CD4-positive, alpha-beta T cell treated with Interleukin-17A for 4 hours (primary cell): ENCODE measurements at places on chromosomes 1 and 21.

DNA sequence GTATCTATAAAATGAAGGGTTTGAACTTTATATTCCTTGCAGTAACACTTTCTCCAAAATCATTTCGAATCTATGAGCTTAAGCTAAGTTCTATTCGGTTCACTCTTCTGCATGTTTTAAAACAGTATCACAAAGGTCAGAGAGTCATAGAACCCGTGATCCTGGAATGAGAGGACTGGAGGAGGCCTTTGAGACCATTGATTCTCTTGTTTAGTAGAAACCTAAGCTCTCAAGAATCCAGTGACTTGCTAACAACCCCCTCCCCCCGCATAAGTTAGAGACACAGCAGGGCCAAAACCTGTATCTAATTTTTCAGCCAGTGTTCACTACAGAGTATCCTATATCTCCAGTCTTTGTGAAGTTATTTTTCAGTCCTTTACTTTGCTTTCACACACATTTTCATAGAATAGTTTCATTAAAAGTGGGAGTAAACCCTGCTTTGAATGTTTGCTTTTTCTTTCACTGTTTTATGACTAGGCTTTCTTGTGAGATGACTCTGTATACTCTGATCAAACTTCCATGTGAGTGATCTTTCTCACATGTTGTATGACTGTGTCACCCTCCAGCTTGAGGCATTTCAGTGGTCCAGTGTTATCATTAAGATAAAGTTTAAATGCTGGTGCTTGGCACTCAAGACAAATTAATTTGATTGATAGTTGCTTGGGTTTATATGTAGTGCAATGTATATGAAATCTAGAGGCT lies 275.4 kb upstream of the SGIP1 start:
- no peak for DNase-seq

- DNase-seq = no peak
These were observed 16.0 kb downstream of the ANGPTL3 start for GRCh38 chr1:62613325-62613727.

GRCh38 chr1:27885114-27885528 lies 12.8 kb downstream of the THEMIS2 start:
- no peak for DNase-seq

- DNase-seq = no peak
These were observed 2.0 kb downstream of the CAPN9 start for GRCh38 chr1:230749150-230749549.

DNA sequence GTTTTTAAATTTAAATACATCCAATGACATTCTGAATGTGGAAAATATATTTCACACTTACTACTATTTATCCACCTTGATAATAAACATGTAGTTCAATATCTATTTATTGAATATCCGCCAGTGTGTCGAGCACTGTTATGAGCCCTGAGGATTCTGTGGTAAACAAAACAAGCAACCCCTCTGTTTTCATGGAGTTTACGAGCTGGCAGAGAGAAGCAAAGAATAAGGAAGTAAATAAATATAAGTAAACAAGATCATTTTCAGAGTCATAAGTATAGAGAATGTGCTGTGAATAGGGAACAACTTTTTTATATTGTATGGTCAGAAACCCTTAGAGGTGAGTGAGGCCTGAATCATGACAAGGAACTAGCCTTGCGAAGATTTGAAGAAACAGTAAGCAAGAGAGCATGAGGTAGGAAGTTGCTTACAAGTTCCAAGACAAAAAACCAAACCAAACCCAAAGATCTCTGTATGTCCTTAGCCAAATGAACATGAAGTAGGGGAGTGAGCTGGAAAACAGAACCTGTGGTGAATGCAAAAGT lies 6.4 kb upstream of the SERBP1 start:
- no peak for DNase-seq

GRCh38 chr1:223326776-223327175 lies 37.2 kb downstream of the SUSD4 start:
- no peak for DNase-seq

DNA sequence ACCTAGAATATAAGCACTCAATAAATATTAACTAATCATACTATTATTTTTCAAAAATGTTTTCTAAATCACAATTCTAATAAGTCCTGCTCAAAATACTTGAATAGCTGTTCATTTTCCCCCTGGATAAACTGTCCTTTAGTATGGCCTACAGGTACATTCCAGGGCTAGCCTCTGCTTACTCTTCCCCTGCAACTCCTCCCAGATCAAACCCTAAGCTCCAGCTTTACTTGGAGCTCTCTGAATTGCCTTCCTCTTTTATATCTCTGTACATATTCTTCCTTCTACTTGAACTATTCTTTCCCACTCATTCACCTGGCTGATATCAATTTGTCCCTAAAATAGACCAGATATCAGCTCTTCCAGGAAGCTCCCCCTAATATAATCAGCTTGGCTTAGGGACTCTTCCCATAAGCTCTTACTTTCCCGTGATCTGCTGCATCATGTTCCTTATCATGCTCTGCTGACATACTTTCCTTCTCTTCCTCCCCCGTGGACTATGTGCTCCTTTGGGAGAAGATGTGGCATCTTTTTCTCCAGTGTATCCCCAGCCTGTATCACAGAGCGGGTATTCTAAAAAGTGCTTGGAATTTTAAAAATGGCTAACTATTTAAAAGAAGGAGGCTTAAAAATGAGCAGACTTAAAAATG lies 43.1 kb upstream of the PIGC start:
- no peak for DNase-seq

DNA sequence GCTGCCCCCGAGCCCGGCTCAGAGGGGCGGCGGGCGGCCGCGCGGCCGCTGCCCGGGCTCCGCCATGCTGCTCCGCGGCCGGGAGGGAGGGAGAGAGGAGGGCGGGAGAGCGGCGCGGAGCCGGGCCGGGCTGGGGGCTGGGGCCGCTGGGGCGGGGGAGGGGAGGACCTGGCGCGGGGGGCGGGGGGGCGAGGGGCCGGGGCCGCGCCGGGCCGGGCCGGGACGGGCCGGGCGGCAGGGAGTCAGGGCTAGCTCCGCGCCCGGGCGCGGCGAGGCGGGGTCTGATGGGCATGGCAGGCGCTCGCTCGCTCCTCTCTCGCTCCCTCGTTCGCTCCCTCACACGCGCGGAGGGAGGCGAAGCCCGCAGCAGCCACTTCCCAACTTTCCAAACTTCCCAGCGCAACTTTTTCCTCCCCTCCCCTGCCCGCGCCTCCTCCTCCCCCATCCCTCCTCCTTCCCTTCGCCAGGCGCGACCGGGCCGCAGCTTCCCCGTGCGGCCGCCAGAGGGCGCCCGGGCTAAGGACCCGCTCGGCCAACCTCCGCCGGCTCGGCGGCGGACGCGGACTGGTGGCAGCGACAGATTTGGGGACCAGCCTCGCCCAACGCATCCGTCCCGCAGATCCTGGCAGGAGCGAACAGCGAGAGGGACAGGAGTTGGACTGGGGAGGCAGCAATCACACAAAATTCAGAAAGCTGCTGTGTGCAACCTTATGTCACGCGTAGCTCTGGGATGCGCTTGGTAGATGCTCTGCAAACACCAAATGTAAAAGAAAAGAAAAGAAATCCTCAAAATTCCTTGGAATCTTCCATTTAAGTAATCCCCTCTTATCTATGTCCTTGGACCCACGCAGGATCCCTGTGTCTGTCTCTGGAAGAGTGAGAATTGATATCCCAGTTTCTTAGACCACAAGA lies at the start of gene TRABD2B:
Gene TRABD2B (minus strand): TSS at position 97 of the 912 bp plus-strand sequence.
- DNase-seq = peak; percentile 67

GRCh38 chr1:237239248-237239647 lies 197.3 kb downstream of the RYR2 start:
- no peak for DNase-seq

GRCh38 chr1:90149101-90149500 lies 154.2 kb downstream of the ZNF326 start:
- no peak for DNase-seq

GRCh38 chr1:171506525-171507304 lies 21.4 kb downstream of the PRRC2C start:
- no peak for DNase-seq

DNA sequence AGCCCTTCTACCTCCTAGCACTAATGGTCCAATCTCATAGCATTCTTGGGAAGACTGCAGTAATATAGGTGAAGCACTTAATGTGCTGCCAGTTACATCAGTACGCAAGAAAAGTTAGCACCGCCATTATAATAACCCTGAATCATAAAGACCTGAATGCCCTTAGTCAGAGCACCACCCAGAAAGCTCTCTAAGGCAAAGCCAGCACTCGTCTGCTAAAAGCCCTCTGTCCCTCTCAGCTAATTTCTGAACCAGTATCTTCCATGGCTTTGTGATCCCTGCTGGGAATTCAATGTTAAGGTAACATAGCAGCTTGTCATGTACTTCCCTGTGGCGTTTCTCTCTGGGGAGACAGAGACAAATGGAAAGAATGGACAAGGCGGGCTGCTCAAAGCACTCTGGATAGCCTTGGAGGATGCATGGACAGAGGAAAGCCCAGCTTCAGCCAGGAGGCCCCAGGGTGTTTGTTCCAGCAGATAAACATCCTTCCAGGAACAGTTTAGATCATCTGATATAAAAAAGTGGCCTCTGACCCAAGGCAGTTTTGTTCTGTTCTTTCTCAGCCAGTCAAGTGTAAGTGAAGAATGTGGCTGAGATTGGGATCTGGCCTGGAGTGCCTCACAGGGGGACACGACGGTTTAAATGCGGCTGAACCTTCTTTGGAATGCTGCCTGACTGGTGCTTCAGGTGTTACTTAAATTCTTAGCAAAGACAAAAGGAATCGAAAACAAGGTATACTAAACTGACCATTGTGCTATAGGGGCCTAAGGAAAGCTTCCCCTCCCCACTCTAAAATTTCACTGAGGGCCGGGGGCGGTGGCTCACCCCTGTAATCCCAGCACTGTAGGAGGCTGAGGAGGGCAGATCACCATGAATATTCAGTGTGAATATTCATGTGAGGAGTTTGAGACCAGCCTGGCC lies 58.1 kb upstream of the VTCN1 start:
- no peak for DNase-seq

DNA sequence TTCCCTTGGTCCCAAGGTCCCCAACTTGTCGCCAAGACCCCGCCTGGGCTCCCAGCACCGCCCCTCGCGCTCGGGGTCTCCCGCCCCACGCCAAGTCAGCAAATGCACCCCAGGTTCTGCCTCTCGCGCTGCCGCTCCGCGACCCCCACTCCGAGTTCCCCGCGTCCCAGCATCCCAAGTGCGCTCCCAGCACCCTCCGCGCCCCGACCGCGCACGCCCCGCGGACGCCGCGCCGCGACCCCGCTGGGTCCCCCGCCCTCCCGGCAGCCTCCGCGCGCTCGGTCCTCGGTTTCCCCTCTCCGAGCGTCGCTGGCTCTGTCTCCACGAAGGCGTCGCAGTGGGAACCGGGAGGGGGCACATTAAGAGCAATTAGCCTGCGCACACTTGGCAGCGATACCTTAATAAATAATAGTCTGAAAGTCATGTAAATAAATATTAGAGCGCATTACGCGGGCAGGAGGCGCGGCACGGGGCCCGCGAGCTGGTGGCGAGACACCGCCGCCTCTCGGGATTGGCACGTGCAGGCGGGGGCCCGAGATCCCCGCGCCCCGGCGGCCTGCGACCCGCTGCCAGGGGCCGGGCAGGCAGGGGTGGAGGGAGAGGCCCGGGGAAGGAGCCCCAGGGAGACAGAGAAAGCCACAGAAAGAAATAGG lies 75.9 kb downstream of the VWA5B1 start:
- no peak for DNase-seq

GRCh38 chr1:205477121-205477758 lies 21.4 kb upstream of the BLACAT1 start:
- no peak for DNase-seq

GRCh38 chr21:42044871-42045495 lies 26.1 kb upstream of the UMODL1 start:
- no peak for DNase-seq

DNA sequence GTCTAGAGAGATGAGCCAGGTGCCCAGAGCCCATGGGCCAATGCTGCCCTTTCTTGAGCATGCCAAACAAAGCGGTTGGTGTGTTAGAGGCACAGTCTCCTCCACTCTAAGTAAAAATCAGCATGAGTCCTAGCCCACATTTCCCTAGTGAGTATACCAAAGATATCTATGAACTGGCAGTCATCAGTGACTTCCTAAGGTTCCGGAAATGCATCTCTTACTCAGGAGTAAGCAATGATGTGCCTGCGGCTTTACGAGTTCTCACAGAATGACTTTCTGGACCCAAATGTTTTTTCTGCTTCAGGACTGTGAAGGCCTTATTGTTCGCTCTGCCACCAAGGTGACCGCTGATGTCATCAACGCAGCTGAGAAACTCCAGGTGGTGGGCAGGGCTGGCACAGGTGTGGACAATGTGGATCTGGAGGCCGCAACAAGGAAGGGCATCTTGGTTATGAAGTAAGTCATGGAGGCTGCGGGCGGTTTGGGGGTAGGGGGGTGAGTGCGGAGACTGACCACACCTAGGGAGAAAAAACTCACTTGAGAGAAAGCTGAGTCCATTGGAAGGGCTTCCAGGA lies 9.2 kb downstream of the PHGDH start:
- no peak for DNase-seq

GRCh38 chr21:37292941-37293340 lies 25.8 kb upstream of the VPS26C start:
- no peak for DNase-seq

GRCh38 chr1:11339346-11340232 lies 66.6 kb downstream of the UBIAD1 start:
- no peak for DNase-seq

DNA sequence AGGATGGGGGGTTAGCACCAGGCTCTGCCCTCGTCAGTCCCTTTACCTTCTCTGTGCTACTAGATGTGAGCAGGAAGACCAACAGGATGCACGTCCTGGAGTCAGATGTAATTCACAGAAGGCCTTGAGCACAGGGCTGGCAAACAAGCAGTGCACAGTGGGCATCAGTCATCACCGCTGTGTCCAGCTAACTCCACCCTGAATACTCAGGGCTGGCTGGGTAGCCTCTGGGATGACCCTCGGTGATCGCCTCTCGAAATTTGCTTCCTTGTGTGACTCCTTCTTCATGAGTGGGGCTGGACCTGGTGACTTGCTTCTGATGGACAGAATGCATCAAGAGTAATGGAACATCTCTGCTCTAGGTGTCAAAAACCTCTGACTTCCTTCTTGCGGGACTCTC lies 92.2 kb upstream of the TMPRSS2 start:
- no peak for DNase-seq

DNA sequence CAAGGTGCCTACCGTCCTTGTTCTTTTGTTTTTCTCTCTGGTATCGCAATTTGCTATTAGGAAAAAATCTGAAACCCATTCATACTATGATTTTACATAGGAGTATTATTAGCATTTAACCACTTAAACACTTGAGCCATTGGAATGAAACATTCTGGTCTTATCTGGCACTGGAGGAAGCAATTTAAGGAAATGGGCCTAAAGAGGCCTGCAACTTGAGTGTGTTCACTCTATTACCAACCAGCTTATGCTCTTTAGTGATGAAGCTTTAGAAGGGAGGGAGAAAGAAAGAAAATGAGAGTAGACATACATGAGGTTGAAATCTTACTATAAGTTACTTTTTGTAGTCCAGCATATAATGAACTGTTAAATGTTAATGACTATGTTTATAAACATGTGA lies 5.7 kb downstream of the GJA5 start:
- no peak for DNase-seq

- DNase-seq = no peak
These were observed 735.7 kb upstream of the CXADR start for GRCh38 chr21:16777041-16777720.

DNA sequence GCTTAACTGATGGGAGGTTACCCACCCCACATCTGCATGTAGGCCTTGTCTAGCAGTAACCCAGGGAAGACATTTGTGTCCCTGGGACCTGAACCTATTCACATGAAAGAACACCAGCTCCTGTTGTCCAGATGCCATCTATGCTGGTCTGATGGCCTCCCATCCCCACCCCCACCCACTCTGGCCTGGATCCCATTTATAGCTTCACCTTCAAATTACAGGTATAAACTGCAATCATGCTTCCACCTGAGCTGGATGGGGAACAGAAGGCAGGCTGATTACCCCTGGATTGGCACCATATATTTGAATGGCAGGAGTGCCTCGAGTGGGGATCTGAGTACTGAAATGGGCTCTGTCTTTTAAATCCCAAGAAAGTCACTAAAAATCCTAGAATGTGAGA lies 312.7 kb upstream of the USP24 start:
- no peak for DNase-seq
